ENCODE measurements at places on chromosomes 2 and 18. TPM values are rescaled to one million over a fixed set of nuclear protein-coding genes. Genes with fewer than 3 reads are reported as not detected.

The TFPI gene
- total RNA-seq = 64.8 TPM

- DNase-seq = no peak
- no peak overlapping the region for H3K4me3 ChIP-seq
- no peaks in the 10 kb centered on the region for H3K4me1 ChIP-seq
These were observed 385.1 kb downstream of the RAD51AP2 start for GRCh38 chr2:17133052-17133671.

The KLHL41 gene
- 2,613 TPM for total RNA-seq

- no peak overlapping the region for H3K4me3 ChIP-seq
- no peaks in the 10 kb centered on the region for H3K36me3 ChIP-seq
- H3K4me1 ChIP-seq = no peaks in the 10 kb centered on the region
- no peak for DNase-seq
- no peak overlapping the region for H3K27ac ChIP-seq
These were observed 55.7 kb downstream of the RND3 start for GRCh38 chr2:150431561-150432311.

The ZC3H6 gene
- total RNA-seq = 15.1 TPM

The LRRTM4 gene
- total RNA-seq = 1.1 TPM

The GPR35 gene
- total RNA-seq = 0.92 TPM

GRCh38 chr2:57962861-57963260 lies 83.7 kb upstream of the VRK2 start:
- no peak overlapping the region for H3K27ac ChIP-seq
- H3K27me3 ChIP-seq = no peaks in the 10 kb centered on the region
- H3K4me3 ChIP-seq = no peak overlapping the region
- no peaks in the 10 kb centered on the region for H3K36me3 ChIP-seq

The MGAT4A gene
- total RNA-seq = 10.8 TPM
